ENCODE measurements at places on chromosomes 1 and 21.

- DNase-seq: no peak
These were observed 380.7 kb downstream of the SEC16B start for GRCh38 chr1:177589166-177589565.

- no peak for DNase-seq
These were observed 43.8 kb downstream of the SLC37A1 start for GRCh38 chr21:42557420-42557819.

- DNase-seq: no peak
These were observed 797 bp downstream of the CC2D1B start for GRCh38 chr1:52365071-52365745.

DNA sequence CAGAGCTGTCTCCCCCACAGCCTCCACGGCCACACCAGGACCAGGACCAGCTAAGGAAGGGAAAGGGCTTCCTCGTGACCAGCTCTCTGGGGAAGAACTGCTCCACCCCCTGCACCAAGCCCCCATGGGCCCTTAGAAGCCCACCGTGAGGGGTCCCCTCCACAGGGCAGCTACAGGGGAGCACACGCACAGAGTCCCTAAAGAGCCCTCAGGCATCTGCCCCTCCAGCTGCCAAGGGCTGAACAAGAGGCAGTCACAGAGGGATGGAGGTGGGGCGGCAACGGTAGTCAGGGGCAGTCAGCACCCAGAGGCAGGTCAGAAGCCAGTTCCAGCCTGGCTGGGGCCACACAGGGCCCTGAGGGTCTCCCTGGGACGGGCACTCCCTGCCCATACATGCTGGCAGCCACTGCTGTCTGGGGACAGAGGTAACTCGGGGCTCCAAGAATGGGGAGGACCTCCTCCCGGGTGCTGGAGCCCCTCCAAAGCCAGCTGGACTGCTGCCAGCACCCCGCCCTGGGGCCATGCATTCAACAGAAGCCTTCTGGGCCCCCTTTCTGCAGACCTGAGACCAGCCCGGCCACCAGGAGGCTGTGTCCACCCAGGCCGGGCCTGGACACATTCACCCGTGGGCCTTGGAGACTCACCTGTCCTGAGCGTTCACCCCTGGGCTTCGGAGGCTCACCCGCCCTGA lies 18.7 kb downstream of the SLC19A1 start:
- DNase-seq: no peak

- DNase-seq: no peak
These were observed 292.2 kb downstream of the SMYD3 start for GRCh38 chr1:246214708-246215509.

DNA sequence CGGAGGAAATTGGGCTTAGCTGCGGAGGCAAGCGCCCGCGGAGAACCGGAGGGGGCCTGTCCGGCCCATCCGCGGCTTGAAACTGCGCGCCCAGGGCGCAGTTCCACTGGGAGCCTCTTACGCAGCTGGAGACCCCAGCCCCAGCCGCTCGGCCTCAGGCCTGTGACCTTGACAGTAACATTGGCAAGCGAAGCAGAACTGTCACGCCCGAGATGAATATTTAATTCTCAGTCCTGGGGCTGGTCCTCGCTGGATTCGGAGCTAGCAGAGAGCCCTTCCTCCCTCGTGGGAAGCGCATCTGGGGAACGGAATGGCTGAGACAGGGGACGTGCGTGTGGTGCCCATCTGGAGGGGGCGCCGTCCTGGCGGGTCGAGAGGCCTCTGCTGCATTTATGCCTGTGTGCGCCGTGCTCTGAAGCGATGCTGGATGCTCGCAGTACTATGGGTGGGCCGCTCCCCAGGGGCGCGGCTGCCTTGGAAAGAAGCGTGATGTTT lies 928 bp downstream of the SLC6A17 start:
- DNase-seq: no peak

All from NCI-H2171 (cell line).